ENCODE measurements at places on chromosomes 4 and X. TPM values are rescaled to one million over a fixed set of nuclear protein-coding genes. Genes with fewer than 3 reads are reported as not detected.
A peak's percentile ranks its signal among the peaks of the same experiment; 100 is the strongest.

DNA sequence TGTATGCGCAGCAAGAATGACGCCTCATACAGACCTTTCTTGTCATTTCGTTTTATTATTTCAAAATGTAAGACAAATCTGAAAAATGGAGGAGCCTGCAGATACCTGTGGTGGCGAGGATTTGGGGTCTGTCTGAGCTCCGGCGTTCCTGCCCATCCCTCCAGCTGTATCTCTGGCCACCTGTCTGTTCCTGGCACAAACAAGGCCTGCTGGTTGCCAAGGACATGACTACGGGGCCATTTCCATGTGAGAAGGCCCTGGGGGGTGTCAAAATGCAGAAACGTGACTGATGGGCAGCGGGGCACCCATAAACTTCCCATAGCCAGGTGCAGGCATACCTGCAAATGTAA lies 591 bp upstream of the TSPAN7 start:
- H3K27ac ChIP-seq: no peak overlapping the region
- peak overlapping the region; percentile 59 for H3K4me3 ChIP-seq
- DNase-seq: no peak
- peaks cover 23% of the 10 kb centered on the region for H3K27me3 ChIP-seq
- H3K36me3 ChIP-seq: no peaks in the 10 kb centered on the region

DNA sequence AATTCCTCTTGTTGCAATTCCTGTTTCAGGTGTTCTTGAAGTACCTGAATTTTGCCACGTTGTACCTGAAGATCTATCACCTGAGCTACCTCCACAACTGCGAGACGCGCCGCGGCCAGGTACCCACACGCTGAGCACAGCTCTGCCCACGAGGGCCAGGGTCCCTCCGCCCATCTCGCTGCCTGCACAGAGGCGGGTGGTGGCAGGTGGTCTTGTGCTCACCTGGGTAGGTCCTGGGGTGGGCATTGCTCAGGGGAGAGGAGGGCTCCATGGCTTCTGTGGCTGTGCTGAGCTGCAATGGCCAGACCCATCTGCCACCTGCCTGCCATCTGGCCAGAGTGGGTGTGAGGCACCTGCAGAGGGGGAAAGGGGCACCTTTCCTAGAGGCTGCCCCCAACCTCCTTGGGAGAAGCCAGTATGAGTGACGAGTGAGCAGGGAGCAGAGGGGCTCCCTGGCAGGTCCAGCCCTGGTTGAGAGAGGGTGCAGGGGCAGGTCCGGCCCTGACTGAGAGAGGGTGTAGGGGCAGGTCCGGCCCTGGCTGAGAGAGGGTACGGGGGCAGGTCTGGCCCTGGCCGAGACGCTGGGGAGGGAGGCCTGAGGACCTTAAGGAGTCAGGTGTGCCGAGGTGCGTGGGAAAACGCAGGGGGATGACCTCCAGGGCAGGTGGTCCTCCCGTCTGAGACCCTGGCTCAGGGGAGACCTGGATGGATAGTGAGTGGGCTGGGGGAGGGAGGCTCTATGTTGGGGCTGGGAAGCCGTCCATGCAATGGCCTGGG lies 10.7 kb downstream of the PDE6B start:
- H3K27me3 ChIP-seq: no peaks in the 10 kb centered on the region
- H3K4me3 ChIP-seq: no peak overlapping the region
- no peaks in the 10 kb centered on the region for H3K36me3 ChIP-seq

DNA sequence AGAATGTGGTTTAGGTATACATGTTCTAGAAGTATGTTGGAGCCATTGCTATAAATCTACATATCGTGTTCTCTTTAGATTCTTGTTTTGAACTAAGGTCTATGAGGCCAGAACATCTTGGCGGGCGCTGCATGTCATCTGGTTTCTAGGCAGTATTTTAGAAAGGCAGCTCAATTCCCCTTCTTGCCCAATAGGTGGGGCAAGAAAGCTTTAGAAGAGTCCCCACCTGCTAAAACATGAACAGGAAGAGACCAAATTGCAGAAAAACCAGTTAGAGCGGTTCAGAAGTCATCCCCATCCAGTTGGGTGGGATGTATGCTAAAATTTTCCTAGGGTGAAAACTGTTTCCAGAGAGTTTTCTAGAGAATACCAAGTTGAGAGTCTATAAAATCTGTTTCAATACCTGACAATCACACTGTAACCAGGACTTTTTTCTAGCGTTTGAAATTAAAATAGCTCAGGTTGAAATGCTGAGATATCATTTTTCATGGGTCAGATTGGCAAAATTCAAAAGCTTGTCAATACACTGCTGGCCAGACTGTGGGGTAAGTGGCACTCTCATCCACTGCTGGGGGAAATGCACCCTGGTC lies 17.5 kb upstream of the SH3KBP1 start:
- H3K27me3 ChIP-seq: no peaks in the 10 kb centered on the region
- H3K36me3 ChIP-seq: no peaks in the 10 kb centered on the region
- no peak overlapping the region for H3K27ac ChIP-seq
- no peak overlapping the region for H3K4me3 ChIP-seq

DNA sequence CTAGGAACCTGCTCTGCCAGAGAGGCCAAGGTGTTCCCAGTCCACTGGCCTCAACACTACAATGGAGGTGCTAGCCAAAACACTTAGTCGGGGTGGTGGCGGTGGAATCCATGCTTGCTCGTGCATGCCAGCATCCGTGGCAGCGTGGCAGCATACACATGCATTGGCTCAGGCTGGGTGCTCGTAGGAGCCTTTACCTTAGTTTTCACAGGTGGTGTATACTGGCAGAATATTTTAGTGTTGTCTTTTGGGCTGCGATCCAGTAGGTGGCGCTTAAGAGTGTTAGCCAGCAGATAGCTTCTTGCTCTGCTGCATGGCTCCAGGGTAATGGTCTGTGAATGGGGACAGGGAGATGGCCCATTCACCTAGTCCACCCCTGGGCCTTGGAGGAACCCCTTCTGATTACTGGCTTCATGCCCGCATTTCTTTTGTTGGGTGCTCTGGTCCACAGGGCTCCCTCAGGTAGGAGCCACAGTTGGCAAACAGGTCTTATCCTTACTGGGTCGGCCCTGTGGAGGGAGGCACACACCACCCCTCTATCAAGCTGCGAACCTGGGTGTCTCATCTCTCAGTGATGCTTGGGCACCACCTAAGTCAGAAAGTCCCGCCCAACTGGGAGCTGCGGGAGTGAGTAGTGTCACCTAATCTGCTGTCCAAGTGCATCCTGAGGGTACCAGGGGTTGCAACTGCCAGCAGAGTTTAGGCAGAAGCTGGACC lies 40.0 kb downstream of the RIPPLY1 start:
- no peaks in the 10 kb centered on the region for H3K4me1 ChIP-seq
- H3K27me3 ChIP-seq: no peaks in the 10 kb centered on the region
- no peak overlapping the region for H3K4me3 ChIP-seq
- DNase-seq: peak; percentile 29
- no peaks in the 10 kb centered on the region for H3K36me3 ChIP-seq

GRCh38 chr4:2256156-2256731 lies 5.7 kb downstream of the MXD4 start:
- no peak overlapping the region for H3K4me3 ChIP-seq
- DNase-seq: no peak
- no peaks in the 10 kb centered on the region for H3K27me3 ChIP-seq
- no peak overlapping the region for H3K27ac ChIP-seq

DNA sequence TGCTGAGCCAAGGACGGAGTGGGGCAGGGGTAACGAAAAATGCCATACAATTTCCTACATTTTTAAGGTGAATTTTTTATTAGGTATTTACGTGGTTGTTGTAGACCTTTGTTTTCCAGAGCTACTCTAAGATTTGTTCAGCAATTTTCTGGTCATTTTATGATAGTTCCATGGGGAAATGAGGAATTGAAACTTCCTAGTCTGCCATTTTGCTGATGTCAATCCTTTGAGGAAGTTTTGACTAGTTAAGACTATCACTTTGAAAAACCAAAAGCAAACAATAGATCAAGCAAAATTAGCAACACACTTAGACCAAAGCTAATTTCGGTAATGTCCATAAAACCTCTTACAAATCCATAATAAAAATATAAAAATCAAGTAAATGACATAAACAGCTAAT lies 7.0 kb upstream of the TLR3 start:
- no peaks in the 10 kb centered on the region for H3K27me3 ChIP-seq
- no peak overlapping the region for H3K4me3 ChIP-seq
- no peak overlapping the region for H3K27ac ChIP-seq

- H3K36me3 ChIP-seq: no peaks in the 10 kb centered on the region
- DNase-seq: no peak
- no peak overlapping the region for H3K27ac ChIP-seq
Observed at GRCh38 chr4:135072553-135072952, 871.0 kb upstream of the PABPC4L start.

GRCh38 chr4:44652002-44652401 lies 577 bp upstream of the YIPF7 start:
- no peaks in the 10 kb centered on the region for H3K36me3 ChIP-seq
- no peak overlapping the region for H3K27ac ChIP-seq
- H3K4me1 ChIP-seq: peaks cover 19% of the 10 kb centered on the region
- peaks cover 3% of the 10 kb centered on the region for H3K27me3 ChIP-seq
- DNase-seq: no peak

DNA sequence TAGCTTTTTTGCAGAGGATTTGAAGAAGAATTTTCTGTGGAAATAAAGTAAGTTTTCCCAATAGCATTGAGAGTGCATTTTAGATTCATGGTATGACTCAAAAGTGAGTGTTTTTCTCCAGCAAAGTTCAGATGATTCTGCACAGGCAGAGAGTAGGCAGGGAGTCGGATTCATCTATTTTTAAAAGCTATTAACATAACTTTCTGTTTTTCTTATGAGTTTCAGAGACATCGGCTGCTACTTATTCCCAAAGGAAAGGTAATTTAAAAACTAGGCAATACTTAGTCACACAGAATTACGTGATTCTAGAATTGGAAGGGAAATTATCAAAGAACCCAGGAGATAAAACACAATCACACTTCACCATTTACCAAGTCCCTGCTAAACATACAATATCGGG lies 4.4 kb downstream of the CCDC110 start:
- H3K36me3 ChIP-seq: no peaks in the 10 kb centered on the region
- DNase-seq: no peak
- H3K27me3 ChIP-seq: peaks cover 17% of the 10 kb centered on the region
- H3K27ac ChIP-seq: no peak overlapping the region
- H3K4me1 ChIP-seq: peaks cover 3% of the 10 kb centered on the region

DNA sequence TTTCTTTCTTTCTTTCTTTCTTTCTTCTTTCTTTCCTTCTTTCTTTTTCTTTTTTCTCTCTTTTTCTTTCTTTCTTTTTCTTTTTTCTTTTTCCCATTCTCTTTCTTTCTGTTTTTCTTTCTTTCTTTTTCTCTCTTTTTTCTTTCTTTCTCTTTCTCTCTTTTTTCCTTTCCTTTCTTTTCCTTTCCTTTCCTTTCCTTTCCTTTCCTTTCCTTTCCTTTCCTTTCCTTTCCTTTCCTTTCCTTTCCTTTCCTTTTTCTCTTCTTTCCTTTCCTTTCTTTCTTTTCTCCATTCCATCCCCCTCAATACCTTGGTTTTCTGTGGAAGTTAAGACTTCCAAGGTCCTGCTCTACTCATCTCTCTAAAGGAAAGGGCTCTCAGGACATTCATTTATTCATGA lies 102.8 kb upstream of the CLNK start:
- no peaks in the 10 kb centered on the region for H3K27me3 ChIP-seq
- H3K4me3 ChIP-seq: no peak overlapping the region
- no peaks in the 10 kb centered on the region for H3K4me1 ChIP-seq
- DNase-seq: no peak
- no peaks in the 10 kb centered on the region for H3K36me3 ChIP-seq

DNA sequence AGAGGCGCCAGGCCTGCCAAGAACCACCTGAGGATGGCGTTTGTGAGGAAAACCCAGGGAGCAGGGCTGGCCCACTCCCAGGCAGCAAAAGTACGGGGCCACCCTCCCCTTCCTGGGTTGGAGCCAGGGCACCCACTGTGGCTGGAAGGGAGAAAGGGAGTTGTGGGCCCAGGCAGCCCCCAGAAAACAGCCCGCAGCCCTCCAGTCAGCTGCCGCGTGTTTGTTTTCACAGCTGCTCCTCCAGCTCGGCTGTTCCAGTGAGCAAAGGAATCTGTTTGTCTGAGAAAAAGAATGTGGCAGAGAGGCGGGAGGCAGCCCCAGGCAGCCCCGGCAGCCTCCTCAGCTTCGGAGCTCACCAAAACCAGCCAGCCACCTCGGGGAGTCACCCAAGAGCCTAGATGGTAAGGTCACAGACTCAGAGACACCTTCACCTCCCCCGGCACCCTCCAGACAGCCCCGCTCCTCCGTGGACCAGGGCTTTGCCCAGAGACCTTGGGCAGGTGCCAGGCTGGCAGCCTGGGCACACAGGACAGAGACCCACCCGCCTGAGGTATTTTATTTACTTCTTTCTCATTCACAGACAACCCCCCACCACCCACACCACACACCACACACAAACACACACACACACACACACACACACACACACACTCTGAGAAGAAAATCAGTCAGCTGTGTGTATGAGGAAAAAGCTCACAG lies 338.1 kb downstream of the BCOR start:
- H3K4me1 ChIP-seq: peaks cover 27% of the 10 kb centered on the region
- no peaks in the 10 kb centered on the region for H3K36me3 ChIP-seq
- DNase-seq: peak; percentile 53
- H3K27ac ChIP-seq: no peak overlapping the region
- H3K27me3 ChIP-seq: no peaks in the 10 kb centered on the region
- no peak overlapping the region for H3K4me3 ChIP-seq

DNA sequence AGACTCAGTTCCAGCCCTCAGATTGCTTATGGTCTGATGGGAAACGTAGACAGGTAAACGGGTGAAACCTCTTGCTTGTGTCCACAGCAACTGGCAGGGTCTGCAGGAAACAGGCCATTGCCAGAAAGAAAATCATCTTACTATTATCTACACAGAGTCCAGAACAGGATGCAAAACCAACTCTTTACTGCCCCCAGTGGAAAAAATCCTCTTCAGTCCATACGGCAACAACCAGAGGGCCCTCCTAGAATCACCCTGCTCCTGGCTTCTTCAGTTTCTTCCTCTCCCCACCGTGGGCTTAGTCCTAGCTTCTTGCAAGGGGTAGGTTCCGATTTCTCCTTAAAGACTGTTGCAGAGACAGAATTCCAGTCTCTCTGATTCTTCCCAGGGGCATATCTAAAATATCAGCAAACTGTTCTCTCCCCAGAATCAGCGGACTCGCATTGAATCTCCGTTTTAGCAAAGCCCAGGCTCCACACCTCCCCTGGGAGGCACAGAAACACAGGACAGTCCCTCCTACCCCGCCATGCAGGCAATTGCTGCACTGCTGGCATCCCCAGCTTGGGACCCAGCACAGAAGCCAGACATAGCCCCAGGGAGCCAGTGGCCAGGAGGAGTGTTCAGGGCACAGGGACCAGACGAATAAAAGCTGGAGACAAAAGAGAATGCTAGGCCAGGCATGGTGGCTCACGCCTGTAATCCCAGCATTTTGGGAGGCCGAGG lies 41.0 kb upstream of the SH3RF1 start:
- no peaks in the 10 kb centered on the region for H3K36me3 ChIP-seq
- DNase-seq: peak; percentile 81
- H3K27ac ChIP-seq: no peak overlapping the region
- H3K4me3 ChIP-seq: no peak overlapping the region

The KIT gene
- total RNA-seq: 4.6 TPM

The SSX2B gene
- not detected for total RNA-seq

The TMSB15C gene
- total RNA-seq: 20.6 TPM

The CSN3 gene
- not detected for total RNA-seq

The MAP9 gene
- 29.1 TPM for total RNA-seq

The CT83 gene
- total RNA-seq: not detected

The NAP1L5 gene
- 6.9 TPM for total RNA-seq

The NPNT gene
- total RNA-seq: 0.22 TPM
